Stimulated activated CD8-positive, alpha-beta memory T cell treated with anti-CD3 and anti-CD28 coated beads, Interleukin-2, amount 100 ng/mL, for 1 hour (primary cell): ENCODE measurements at places on chromosomes 7 and 10.

- no peak for DNase-seq
These were observed 18.9 kb upstream of the ZNF138 start for GRCh38 chr7:64775289-64775688.

GRCh38 chr7:55078465-55079372 is 59.9 kb downstream of the EGFR start:
- DNase-seq: no peak

DNA sequence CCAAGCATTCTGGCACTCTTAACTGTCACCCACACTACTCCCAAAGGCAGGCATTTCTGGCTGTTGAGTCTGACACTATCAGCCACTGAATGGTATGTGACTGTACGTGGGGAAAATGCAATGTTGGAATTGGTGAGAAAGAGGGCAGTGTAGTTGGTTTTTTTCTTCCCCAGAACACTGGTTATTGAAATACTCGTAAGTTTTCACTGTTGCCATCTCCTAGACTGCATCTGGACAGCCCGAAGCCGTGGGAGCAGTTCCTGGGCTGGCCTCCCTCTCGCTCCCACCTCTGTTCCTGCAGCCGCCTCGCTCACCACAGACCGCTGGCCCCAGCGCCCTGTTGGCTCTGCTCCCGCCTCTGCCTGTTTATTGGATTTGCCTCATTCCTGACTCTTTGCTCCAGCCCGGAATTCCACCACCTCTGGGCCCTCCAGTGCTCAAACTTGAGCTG is 5.7 kb downstream of the PLCE1 start:
- no peak for DNase-seq

- DNase-seq: no peak
These were observed 612.0 kb downstream of the CNTNAP2 start for GRCh38 chr7:146728611-146729010.

DNA sequence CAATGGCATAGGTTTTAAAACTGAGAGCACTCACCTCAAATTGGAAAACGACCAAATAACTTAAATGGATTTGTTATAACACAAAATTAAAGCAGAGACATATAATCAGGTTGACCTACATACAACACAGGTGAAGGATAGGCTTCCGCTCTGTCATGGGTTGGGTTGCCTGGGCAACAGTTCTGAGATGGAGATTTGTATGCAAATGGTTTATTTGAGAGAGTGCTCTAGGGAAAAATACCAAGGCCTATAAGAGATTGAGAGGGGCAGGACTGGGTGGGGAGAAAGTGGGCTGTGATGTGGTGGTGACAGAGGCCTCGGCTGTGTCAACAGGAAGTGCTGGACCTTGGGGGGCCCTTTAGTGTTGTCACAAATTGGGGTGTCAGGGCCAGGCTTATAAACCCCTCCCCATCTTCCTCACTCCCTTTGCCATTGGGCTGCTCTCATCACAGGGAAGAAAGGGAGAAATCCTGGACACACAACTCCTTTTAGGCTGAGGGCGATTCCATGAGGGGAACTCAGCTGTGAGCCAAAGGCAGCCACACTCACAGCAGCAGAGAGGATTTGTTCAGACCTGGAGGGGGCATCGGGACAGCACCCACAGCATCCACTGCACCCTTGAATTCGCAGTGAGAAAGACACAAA is 105.4 kb upstream of the LYZL1 start:
- no peak for DNase-seq

- no peak for DNase-seq
These were observed 192.2 kb upstream of the SVIL start for GRCh38 chr10:29826801-29827450.
